Activated T-helper 2 cell treated with anti-CD3 and anti-CD28 coated beads, Interferon-gamma antibody, Interleukin-2, Interleukin-4, amounts not matched to agents 10 μg/mL and 5 μg/mL and 100 μg/mL, durations not matched to agents 14 hours and 24 hours and 36 hours (primary cell): ENCODE measurements at places on chromosomes 4 and X.

- DNase-seq: no peak
Observed at GRCh38 chr4:95939141-95939540, 99.2 kb downstream of the PDHA2 start.

DNA sequence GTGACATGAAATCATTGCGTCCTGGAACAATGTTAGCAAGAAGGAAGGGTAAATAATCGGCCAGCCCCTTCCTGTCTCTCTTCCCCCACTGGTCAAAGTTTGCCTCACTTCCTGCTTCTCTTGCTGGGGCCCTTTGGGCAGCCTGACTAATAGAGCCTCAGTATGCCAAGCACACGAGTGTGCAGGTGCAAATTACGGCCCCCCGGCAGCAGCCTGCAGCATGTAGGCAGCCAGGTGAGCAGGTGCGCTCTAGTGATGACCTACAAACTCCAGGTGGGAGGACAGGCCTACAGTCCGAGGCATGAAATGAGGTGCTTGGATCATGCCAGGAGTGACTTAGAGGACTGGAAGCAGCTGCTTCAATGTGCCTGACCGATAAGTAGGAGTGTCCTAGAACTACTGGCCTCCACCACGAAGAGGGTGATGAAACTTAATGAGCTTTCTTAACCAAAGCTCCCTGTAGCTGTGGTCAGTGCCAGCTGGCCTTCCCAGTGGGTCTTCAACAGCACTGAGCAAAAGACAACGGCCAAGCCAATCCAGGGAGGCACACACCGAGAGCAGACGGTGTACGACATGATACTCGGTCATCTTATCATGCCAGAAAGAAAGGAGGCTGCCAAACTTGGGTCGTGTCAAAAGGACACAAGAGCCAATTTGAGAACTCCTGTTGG, 26.1 kb upstream of the FAT1 start:
- DNase-seq: no peak

DNA sequence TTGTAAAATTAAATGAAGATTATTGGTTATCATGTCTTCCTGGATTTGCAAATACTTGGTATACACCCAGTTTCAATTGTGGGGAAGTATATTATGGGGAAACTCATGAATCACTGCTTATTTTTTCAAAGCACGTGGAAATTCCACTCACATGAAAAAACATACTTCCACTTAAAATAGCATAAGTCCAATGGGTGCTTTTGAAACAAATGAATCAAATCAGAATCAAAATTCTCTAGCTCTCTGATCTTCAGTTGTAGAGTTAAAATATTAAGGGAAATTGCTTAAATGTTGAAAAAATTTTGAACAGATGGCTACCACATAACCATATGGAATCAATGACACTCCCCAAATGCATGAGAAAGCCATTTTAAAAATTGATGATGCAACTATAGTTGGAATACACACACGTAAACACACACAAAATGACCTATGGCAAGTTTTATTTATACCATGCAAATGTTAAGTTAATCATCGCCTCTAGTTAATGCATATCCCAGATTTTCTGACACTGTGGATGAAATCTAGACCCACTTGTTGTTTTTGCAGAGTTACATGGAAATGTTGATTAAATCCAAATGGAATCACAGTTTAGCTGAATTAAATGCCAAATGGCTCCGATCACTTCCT, 93.2 kb downstream of the ARSF start:
- no peak for DNase-seq

DNA sequence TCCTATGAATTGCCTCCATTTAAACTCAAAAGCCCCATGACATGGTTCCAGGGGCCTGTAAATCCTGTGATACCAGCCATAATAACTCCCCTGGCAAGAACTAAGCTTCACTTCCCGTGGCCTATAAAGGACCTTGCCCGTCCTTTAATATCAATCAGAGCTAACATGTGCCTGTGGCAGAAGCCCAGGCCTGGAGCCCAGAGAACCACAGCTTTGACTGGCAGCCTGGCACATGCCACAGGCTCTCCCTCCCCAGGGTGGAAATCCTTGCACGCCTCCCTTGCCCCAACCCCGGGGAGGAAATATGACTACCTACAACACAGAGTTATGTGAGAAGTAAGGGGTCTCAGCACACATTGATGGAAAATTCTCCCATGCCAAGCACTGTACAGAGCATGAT, 287.4 kb downstream of the RAB28 start:
- no peak for DNase-seq

GRCh38 chr4:170139764-170140163, 50.0 kb upstream of the AADAT start:
- no peak for DNase-seq

DNA sequence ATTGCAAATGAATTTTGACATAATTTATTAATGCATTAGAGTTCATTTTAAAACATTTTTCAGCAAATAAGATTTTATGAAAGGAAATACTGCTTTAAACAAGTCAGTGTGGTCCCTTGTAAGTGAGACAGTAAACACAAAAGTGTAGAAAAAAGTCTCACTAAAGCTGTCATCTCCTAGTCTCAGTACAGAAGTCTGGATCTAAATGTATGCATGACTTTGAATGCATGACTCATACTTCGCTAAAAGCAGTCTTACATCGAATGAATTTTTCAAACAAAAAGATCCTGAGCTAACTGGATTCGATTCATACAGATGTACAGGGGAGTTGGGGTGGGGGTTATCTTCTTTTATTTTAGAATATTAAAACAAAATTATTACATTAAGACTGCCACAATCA, 207.4 kb upstream of the VCX start:
- DNase-seq: no peak

DNA sequence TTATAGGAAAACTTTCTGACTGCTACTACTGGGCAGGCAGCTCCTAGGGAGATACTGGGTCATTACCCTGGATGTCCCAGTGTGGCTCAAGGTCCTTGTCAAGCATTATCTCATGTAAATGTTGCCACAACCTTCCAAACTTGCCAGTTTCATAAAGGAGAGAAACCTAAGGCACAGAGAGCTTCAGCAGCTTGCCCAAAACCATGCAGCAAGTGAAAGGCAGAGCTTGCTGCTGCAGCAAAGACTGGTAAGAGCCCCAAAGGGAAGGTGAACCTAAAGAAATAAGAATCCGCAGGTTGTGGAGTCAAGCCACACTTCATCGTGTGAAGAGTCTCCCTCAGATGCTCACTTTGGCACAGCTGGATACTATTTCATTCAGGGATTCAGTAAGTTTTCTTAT, 2.3 kb downstream of the MPP1 start:
- no peak for DNase-seq

DNA sequence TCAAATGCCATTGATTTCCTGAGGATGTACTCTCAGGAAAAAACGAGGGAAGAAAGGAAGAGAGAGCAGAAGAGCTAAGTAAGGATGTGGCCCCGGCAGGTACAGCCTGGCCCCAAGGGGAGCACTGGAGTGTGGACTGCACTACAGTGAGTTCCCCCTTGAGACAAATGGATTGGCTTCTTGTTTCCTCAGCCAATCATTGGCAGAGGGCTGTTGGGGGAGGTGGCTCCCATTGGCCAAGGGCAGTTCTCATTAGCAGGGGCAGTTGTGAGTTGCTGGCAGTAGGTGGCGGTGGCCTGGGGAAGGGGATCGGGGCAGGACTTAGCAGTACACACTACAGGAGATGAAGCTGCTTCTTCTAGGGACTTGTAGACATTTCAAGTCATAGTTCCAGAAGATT, 24.1 kb upstream of the OCIAD2 start:
- DNase-seq: no peak

DNA sequence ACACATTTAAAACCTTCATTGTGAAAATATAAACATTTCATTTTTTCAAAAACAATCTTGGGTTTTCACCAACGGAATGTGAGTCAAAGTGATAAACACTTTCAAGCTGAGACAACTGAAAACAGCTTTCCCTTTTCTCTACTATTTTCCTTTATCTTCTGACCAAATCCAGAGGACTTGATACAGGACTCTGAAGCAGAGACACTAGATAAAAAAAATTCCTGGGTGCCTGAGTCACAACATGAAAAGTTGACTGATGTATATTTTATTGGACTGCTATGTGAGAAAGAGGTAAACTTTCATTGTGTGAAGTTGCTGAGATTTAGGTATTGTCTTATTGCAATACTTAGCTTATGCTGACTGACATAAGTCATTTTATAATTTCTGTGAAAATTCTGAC, 411.2 kb downstream of the SPOCK3 start:
- DNase-seq: no peak

GRCh38 chr4:116872308-116872707, 213.1 kb downstream of the TRAM1L1 start:
- DNase-seq: no peak

DNA sequence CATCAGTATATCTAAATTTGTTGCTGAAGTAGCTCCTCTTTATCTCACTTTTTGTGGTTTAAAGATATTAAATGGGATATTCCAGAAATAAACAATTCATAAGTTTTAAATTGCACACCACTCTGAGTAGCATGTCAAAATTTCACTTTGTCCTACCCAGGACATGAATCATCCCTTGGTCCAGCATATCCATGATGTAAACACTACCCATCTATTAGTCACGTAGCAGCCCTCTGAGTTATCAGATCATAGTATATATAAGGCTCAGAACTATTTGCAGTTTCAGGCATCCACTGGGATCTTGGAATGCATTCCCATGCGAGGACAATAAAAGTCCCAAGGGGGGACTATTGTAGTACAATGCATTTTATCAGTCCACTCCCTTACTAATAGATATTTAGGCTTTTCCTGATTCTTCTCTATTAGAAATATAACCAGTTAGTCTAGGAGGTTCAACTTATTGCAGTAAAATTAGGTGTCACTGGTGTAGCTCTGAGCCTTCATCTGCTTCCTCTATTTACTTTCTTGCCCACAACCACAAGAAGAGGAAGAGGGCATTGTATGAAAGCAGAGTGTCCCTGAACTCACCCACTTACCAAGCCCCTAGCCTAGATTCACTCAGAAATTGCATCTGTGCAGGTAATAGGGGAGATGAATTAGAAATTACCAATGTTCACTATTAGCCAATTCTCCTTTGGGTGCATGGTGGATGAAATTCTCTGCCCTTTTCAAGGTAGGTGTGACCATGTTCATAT, 409.8 kb upstream of the GALNT7 start:
- no peak for DNase-seq

DNA sequence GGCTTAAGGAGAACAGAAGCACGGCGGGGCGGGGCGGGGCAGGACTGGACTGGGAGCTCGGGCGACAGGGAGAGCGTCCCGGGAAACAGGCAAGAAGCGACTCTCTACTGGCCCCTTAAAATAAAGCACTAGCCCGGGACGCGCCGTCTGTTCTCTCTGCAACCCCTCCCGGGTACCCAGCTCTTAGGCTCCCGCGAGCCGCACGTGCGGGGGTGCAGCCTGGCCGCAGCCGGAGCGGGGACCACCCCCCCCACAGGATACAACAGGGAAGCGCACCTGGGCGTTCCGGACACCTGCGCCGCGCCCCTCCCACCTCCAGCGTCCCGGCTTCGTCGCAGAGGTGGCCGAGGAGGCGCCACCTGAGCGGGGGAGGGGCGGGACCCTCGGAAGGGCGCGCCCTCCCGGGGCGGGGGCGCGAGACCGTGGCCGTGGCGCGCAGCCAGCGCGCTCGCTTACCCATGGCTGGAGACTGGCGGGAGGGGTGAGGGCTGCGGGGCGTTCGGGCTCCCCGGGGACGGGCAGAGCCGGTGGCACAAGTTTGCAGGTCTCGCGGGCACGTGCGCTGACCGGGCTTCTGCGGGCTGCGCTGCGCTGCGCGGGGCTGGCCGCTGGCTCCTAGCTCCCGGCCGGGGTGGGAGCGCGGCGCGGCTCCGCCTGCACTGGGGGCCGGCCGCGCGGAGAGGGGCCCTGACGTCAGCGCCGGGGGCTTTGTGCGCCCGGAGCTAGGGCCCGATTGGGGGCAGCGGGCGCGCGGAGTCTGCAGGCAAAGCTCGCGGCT, 91.5 kb downstream of the GEMIN8 start:
- DNase-seq: no peak

GRCh38 chr4:165464376-165464775, 85.6 kb downstream of the CPE start:
- no peak for DNase-seq

GRCh38 chrX:19723427-19723826, 164.0 kb downstream of the SH3KBP1 start:
- no peak for DNase-seq

DNA sequence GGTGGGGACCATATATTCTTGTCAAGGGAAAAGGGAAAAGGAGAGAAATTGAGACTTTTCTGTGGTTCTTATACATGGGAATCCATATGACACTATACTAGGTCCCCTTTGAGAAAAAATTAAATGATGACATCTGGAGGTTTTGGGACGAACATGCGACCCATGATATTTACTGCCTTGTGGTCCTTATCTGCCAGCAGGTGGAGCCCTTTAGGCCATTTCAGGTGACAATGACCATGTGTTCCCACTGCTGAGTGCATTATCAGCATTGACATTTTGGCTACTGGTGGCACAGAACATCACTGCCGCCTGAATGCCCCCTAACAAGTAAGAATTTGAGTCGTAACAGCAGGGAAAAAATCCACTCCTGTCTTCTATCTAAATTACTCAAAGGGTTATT, 843.4 kb downstream of the FSTL5 start:
- no peak for DNase-seq

DNA sequence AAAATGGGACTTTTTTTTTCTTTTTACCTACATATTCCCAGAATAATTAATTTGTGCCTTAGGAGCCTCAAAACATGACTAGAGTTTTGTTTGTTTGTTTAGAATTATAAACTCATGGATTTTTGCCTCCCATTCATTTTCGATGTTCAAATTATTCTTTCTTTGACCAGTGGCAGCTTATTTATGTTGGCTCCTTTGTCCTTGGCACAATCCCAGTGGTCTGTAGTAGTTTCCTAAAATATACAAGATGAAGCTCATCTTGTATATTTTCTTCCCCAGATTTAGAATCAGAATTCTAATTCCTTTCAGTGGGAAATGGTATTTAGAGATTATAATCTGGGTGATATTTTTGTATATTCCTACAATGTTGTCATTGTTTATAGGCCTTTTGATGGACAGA, 27.2 kb downstream of the DCK start:
- DNase-seq: no peak

- no peak for DNase-seq
Observed at GRCh38 chrX:19368576-19368975, 24.8 kb downstream of the PDHA1 start.

- no peak for DNase-seq
Observed at GRCh38 chr4:16608123-16608522, 290.3 kb downstream of the LDB2 start.

GRCh38 chr4:121697564-121697963, 784 bp upstream of the ANXA5 start:
- no peak for DNase-seq

DNA sequence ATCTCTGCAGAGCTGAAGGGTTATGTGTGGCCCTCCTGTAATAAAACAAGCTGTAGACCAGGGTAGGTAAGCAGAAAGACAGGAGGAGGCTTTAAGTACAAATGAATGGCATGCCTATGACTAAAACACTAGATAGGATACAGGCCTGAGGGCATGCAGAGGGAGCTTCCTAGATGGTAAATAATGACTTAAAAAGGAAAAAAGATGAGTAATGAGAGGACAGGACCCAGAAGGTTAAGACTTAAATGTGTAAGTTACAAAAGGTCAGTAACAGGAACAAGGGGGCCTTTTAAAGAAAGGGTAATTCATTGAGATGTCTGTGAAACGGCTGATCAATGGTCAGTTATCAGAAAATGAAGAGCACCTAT, 194.8 kb downstream of the SOWAHB start:
- no peak for DNase-seq
